ENCODE measurements at places on chromosomes 7 and 10. TPM values are rescaled to one million over a fixed set of nuclear protein-coding genes. Genes with fewer than 3 reads are reported as not detected.

Gene JAKMIP3
- 0.32 TPM for total RNA-seq

Gene FAM20C
- total RNA-seq, result 58.8 TPM

Gene C7orf33
- not detected for total RNA-seq

Gene TMEM130
- total RNA-seq, result 20.0 TPM

Gene NUPR2
- 0.98 TPM for total RNA-seq

Gene CALHM2
- 29.4 TPM for total RNA-seq

Gene TRPV5
- not detected for total RNA-seq

Gene CYP3A5
- total RNA-seq, result 15.1 TPM

Gene PAPSS2
- 210 TPM for total RNA-seq

Gene SEC31B
- 18.2 TPM for total RNA-seq

Gene TACC2
- total RNA-seq, result 236 TPM

Gene RAMP3
- total RNA-seq, result 255 TPM

Gene UNCX
- total RNA-seq, result not detected

Gene PNLIPRP3
- 0.20 TPM for total RNA-seq

Gene AQP1
- total RNA-seq, result 1,132 TPM

Gene GNAT3
- not detected for total RNA-seq

Gene GIMAP8
- total RNA-seq, result 42.3 TPM

Gene TRIM8
- 146 TPM for total RNA-seq

Gene LRRC61
- 10.2 TPM for total RNA-seq

Gene ARL4A
- total RNA-seq, result 35.6 TPM

Gene PRPF18
- total RNA-seq, result 23.7 TPM

Gene CALN1
- total RNA-seq, result not detected

Gene ACSL5
- total RNA-seq, result 79.1 TPM

Gene ZNF485
- 3.4 TPM for total RNA-seq

Gene LIPK
- not detected for total RNA-seq

Gene CLDN3
- total RNA-seq, result 11.8 TPM

Gene HTRA1
- total RNA-seq, result 83.8 TPM

Gene OPN1SW
- not detected for total RNA-seq
